Activated T-cell treated with anti-CD3 and anti-CD28 coated beads, Interleukin-2, amount 50 U/mL, for 24 hours (primary cell): ENCODE measurements at places on chromosomes 6 and 20.
A peak's percentile ranks its signal among the peaks of the same experiment; 100 is the strongest.

GRCh38 chr20:24337069-24337468, 132.4 kb upstream of the SYNDIG1 start:
- no peak for DNase-seq

DNA sequence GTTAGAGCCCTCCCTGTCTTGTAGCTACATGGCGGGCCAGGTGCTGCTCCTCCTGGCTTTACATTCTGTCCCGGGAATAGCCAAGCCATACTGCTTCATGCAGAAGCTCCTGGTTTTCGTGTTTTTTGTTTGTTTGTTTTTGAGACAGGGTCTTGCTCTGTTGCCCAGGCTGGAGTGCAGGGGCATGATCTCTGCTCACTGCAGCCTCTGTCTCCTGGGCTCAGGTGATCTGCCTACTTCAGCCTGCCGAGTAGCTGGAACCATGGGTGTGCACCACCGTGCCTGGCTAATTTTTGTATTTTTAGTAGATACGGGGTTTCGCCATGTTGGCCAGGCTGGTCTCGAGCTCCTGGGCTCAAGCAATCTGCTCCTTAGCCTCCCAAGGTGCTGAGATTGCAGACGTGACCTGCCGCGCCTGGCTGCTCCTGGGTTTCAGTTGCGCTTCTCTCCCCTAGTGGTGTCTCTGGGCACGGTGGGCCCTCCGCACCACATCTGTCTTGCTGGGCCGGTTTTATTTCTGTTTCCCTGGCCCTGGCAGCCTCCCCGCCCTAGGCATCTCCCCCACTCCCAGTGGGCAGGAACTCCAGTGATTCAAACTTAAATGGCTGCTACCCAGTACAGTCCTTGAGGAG, 12.9 kb downstream of the CDYL start:
- DNase-seq = no peak

GRCh38 chr6:143370812-143371370, 79.6 kb downstream of the ADAT2 start:
- DNase-seq = no peak

- no peak for DNase-seq
Observed at GRCh38 chr20:52209154-52209571, 17.6 kb upstream of the ZFP64 start.

DNA sequence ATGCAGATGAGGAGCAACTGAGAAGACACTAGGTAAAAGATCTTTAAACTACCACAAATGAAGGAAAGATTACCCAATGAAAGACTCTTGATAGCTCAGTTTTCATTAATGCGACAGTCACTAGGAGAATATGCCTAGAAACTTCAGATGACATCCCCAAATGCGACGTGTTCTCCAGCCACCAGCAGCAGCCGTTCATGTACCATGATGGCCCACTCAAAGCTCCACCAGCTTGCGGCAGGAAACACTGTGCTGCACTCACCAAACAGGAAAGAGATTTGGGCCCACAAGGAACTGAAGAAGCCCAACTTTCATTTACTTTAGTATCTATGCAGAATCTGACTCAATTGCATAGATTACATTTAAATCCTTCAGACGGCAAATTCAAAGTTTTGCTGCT, 7.5 kb downstream of the DIDO1 start:
- peak; percentile 52 for DNase-seq

- no peak for DNase-seq
Observed at GRCh38 chr20:1938464-1939269, 43.5 kb downstream of the SIRPA start.
